ENCODE measurements at places on chromosomes 3 and 15. TPM values are rescaled to one million over a fixed set of nuclear protein-coding genes. Genes with fewer than 3 reads are reported as not detected.
A peak's percentile ranks its signal among the peaks of the same experiment; 100 is the strongest.

Gene DUOX1
- total RNA-seq = 317 TPM

Gene ALPK3
- 14.0 TPM for total RNA-seq

Gene SOX14
- total RNA-seq = not detected

Gene LZTFL1
- 26.8 TPM for total RNA-seq

Gene MCF2L2
- total RNA-seq = 0.62 TPM

DNA sequence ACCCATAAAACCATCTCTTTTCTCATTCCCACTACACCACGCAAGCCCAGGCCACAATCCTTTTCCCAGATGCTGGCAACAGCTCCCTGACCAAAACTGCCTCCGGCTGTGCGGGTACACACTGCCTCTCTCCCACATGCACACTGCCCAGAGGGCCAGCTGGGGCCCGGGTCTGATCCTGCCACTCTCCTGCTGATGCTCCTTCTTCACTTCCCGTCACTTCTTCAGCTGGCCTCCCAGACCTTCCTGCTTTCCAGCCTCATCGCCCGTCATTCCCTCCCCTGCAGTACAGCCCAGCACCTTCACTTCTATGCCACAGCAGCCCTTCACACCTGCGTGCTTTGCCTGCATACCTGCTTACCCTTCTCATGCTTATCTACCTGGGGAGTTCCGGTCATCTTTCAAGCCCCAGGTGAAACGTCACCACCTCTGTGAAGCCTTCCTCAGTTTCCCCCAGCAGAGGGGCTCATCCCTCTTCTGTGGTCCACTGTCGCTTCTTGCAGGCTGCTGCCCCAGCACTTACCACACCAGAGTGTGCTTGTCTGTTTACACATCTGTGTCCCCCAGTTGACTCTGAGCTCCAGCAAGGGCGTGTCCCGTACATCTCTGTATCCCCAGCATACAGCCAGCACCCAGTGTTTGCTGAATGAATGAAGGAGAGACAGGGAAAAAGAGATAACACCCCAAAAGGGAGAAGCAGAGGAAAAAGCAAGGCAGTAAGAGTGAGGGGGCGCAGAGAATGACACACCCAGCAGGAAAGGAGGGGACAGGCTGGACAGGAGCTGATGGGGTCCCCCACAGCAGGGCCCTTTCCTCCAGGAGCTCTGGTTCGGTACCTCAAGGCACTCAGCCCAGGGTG lies 22.2 kb downstream of the GRAMD2A start:
- no peak for DNase-seq

- no peak for DNase-seq
Observed at GRCh38 chr3:153640689-153641665, 479.0 kb downstream of the RAP2B start.

DNA sequence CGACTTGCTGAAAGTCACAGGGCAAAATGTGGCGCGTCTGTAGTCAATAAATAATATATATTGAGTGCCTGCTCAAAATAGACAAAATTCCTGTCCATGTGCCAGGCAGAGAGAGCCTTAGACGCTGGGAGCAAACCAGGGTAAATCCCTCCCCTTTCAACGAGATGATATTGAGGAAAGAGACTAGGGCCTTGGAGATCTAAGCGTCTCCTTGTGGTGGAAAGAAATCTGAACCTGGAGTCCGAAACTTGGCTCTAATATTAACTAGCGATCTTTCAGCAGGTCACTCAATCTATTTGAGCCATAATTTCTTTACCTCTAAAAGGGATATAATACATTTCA lies 348 bp upstream of the DPP8 start:
- DNase-seq = no peak

DNA sequence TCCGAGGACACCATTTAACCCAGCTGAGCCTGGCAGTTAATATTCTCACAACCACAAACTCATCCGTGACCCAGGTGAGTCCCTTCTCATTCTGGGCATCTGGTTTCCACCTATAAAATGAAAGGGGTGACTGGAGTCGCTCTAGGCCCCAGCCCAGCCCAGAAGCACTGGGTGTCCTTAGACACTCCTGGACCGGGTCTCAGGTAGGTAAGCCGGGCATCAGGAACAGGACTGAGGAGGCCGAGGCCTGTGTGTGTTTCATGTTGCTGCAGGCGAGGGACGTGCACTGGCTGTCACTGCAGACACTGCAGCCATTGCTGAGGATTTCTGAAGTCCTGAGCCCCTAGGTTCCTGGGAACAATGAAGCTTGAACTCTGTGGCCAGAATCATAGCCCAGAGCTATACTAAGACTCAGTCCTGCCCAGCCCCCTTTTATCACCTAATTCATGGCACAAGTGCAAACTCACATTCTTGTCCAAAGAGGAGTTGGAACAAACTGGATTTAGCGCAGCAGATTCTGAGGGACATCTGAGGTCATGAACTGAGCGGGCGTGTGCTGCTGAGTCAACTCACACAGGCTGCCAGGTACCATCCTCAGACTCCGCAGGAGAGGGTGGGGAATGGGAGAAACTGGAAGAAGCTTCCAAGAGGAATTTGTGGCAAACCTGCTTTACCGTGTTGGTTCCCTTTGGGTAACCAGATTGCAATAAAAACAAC lies 184.9 kb downstream of the FAM43A start:
- DNase-seq = no peak

DNA sequence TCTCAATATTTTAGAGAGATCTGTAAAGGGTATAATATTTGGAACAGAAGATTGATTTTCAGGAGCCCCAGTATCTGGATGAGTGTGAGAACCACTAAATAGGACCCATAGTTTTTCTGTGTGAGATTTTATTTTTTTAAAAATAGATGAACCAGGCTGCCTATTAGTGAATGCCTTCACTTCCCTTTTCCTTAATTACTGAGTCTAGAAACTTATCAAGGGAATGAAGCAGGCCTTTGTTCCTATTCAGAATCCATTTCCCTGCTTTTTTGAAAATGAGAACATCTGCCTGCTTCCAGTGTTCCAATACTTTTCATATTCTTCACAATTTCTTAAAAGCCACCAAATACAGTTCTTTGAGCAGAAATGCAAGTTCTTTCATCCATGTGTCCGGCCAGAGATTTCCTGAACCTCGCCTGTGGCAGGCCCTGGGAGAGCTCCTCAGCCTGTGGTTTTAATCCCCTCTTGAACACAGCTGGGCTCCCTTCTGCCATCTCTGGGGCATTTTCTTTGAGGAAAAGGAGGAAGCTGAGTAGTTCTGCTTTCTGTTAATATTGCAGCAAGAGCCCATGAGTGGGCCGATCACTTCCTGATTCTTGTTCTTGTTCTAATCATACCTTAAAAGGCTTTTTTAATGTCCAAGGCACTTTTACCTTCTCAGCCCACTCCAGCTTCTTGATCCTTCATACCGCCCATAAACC lies 4.7 kb downstream of the EHD4 start:
- peak; percentile 63 for DNase-seq

GRCh38 chr3:99549957-99550603 lies 88.3 kb upstream of the COL8A1 start:
- no peak for DNase-seq

DNA sequence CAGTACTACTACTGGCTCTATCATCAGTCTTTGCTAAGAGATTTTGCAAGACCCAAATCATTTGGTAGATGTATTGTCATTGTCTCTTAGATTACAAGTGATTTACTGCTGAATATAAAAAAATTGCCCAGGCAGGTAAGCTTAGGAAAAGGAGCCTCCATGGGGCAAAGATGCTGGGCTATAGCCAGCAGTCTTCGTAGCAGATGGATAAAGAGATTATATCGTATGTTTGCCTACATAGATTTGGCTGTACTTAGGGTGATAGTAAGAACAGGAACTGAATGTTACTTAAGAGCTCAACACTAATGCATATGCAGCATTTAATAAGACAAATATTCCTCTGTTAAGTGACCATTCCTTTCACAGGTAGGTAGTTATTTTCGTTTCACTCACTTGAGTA lies 48.9 kb downstream of the PTPRG start:
- DNase-seq = no peak

GRCh38 chr3:149566292-149566975 lies 91.4 kb downstream of the WWTR1 start:
- no peak for DNase-seq

DNA sequence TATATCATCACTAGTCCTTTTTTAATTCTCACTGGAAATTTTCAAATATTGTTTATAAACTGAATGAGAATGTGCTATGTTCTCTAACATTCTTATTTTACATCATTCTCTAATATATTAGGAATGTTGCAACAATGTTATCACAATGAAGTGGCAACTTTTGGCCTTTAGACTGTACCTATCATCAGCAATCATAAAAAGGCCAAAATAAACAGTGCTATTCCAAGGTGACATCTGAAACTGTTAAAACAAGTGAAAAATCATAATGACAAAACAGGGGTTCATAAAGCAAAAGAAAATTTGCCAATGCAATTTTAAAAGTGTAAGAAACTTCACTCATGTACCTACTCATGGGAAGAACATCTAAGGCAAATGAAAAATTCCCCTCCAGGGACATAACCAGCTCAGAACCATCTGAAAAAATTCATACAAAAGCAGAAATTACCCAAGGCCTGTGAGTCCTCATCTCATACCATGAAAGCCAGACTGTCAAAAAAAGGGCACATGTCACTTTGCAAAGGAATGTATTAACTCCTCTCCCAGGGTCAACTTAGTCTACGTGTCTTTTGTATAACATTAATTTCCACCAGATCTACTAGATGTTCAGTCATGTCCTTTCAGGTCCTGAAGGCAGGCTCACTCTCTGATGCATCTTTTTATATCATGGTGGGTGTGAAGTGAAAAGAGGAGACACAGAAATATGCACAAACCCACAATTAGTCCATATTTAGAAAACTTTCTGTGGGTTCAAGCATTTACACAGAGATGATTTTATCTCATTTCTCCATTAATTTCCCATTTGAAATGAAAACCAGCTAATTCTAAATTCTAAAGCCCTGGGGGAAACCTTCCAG lies 211.9 kb downstream of the CBLB start:
- no peak for DNase-seq

GRCh38 chr3:70806556-70806955 lies 494.1 kb upstream of the MDFIC2 start:
- DNase-seq = no peak

- DNase-seq = no peak
Observed at GRCh38 chr3:30615615-30616346, 9.4 kb downstream of the TGFBR2 start.

- no peak for DNase-seq
Observed at GRCh38 chr3:114582929-114583328, 289.1 kb downstream of the TIGIT start.

GRCh38 chr3:46709157-46709654 lies 8.0 kb downstream of the TMIE start:
- DNase-seq = no peak

GRCh38 chr3:125515421-125515820 lies 4.6 kb downstream of the SNX4 start:
- DNase-seq = no peak

GRCh38 chr3:48187579-48188265 lies 495 bp downstream of the CDC25A start:
- peak; percentile 53 for DNase-seq

DNA sequence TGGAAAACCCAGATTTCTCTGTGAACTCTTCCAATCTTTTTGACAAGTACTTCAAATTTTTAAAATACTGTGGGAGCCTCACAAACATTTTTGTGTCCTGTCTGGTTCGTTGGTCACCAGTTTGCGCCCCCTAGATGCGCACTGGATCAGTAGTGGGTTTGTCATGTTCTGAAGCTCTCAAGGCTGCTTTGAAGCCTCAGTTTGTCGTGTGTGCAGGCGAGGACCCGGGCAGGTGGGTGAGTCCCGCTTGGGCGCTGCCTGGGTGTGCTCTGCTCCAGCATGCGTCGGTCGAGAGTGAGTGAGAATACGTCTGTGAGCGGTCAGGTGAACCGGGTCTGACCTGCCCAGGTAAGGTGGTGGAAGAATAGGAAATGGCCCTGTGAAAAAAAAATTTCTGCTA lies 17.3 kb upstream of the AEN start:
- DNase-seq = no peak

DNA sequence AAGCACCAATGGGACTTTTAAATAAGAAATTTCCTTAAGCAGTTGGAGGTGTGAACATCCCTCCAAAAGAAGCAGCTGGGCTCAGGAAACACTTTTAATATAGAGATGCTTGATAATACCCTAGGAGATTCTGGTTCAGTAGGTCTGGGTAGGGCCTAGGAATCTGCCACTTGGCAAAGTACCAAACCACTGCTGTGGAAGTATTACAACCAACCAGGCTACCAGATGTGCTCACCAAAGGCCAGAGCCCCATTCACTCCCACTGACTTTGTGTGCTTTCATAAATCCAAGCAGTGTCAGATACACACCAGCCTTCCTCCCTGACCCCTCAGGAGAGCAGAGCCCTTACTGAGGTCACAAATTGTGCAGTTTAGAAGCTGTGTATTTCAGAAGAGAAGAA lies 162.6 kb downstream of the CCNL1 start:
- no peak for DNase-seq

GRCh38 chr3:170090601-170090981 lies 52.8 kb downstream of the GPR160 start:
- DNase-seq = no peak

Measured in lower lobe of right lung (tissue), 2 donors.